H9 (cell line): ENCODE measurements at places on chromosomes 2 and 18.
A peak's percentile ranks its signal among the peaks of the same experiment; 100 is the strongest.

DNA sequence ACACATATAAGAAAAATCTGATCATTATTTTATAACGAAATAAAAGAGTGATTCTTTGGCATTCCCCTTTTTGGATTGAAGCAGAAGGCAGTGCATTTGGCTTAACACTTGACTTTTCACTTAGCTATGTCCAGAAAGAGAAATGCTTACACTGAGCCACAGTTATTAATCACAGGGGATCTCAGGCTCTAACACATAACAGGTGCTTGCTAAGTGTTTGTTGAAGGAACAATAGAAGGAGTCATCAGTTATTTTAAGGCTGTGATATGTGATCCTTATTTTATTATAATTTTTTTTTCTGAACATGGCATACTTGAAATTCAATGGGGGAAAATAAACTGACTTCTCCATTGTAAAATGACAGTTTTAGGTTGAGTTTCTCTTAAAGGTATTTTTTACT, 209.5 kb downstream of the UBE2E3 start:
- DNase-seq = no peak

DNA sequence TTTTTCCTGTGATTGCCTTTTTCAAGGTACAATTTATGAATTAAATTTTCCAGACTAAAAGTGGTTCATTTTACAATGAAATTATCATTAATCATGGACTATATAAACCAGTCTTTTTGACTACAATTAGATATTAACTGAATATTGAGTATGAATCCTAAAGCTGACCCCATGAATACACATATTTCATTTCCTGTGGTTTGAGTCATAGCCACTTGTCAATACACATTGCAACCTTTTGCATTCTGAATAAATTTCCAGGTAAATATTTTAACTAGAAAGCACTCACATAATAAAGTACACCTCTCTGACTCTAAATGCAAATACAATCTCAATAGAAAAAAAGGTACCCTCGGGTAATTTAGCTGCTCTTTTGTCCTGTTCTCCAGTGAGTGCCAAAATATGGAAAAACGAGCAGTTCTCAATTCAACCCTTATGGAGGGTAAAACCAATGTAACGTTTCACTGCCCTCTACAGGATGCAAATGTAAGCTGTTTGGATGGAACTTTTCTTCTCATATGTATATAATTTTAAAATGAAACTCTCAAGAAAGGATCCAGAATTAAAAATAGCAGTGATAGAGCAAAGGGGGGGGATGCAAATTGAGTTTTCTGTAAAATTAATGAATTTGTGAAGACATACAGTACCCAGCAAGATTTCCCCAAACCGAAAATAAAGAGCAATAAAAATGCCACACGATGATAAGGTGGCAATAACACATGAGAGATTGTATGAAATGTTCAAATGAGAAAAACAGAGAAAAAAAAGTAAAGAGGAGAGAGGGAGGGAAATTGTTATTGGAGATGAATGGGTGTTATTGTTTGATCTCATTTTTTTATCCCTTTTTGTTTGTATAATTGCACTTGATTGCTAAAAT, 1795.7 kb upstream of the PIK3C3 start:
- no peak for DNase-seq

- DNase-seq = no peak
These were observed 146.1 kb upstream of the ZEB2 start for GRCh38 chr2:144666032-144666431.

GRCh38 chr18:10798727-10799550, 273.1 kb downstream of the NAPG start:
- no peak for DNase-seq

GRCh38 chr18:25250474-25250851, 101.5 kb downstream of the ZNF521 start:
- DNase-seq = no peak

GRCh38 chr2:70226781-70227180, 21.6 kb downstream of the TIA1 start:
- no peak for DNase-seq

DNA sequence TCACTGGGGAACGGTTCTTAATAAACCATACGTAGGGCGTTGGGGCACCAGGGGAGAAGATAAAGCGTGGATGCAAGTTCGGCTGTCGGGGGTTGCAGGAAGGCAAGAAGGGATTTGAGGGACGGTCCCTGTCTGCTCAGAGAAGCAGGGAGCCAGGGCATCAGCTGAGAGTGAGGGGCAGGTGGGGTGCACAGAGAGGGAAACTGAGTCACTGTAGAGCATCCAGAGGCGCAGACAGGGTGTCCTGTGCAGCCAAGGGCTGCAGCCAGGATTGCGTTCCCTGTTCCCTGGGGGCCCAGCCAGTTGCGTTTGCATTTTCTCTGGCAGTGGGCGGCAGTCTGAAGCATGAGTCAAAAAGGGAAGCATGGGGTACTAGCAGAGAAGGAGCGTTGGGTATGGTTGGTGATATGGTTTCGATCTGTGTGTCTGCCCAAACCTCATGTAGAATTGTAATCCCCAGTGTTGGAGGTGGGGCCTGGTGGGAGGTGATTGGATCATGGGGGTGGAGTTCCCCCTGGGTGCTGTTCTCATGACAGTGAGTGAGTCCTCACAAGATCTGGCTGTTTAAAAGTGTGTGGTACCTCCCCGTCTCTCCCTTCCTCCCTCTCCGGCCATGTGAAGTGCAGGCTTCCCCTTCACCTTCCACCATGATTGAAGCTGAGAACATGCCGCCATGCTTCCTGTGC, 202.9 kb downstream of the NDUFA10 start:
- peak; percentile 6 for DNase-seq

DNA sequence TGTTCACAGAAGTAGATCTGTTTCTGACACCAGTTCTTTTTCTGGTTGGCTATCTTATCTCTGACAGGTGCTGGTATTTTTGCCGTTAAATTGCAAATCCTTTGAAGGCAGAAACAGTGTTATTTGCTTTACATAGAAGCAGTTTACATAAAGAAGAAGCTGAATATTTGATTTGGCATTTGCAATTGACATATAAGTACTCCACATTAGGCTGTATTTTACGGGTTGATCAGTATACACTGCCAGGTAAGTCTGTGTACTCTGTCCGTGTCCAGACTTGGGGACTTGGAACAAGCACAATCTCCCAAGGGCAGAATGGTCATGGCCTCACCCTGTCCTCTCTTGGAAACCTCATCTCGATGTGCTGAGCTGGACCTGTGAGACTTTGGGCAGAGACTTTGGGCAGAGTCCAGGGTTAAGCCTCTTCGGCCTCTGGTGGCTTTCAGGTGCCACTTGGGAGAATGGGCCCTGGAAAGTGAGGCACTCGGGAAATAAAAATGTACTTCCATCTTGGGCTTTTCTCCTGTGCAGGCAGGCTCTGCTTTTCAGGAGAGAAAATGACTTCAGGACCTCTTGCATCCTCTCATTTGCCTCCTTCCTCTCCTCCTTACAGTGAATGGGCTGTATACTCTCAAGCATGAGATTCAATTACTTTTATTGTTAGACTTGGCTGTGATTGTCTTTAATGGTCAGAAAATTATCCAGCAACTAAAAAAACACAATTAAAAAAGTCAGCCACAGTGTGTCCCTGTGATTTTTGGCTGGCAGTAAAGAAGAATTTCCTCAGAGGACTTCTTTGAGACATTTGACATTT, 108.5 kb downstream of the RAPGEF4 start:
- no peak for DNase-seq

DNA sequence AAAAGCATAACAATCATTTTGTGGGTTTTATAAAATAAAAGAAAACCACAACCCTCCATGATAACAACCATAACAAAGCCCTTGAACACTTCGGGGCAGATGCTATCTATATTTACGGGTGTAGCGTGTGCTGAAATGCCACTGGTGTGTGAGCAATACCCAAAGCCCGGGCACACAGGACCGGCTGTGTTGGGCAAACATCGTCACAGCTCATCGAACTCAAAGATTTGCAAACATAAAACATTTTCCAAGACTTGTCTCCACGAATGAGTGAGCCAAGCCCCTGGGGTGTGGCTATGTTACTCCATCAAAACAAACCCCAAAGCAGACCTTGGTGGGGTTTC, 290.2 kb downstream of the LPIN1 start:
- DNase-seq = no peak

GRCh38 chr2:217973008-217973787, 29.6 kb downstream of the TNS1 start:
- no peak for DNase-seq

GRCh38 chr2:213145715-213146242, 5.6 kb downstream of the IKZF2 start:
- no peak for DNase-seq

- no peak for DNase-seq
These were observed 887.9 kb upstream of the FAM98A start for GRCh38 chr2:34486965-34487364.

- no peak for DNase-seq
These were observed 119.3 kb downstream of the PRKCE start for GRCh38 chr2:45770811-45771210.

DNA sequence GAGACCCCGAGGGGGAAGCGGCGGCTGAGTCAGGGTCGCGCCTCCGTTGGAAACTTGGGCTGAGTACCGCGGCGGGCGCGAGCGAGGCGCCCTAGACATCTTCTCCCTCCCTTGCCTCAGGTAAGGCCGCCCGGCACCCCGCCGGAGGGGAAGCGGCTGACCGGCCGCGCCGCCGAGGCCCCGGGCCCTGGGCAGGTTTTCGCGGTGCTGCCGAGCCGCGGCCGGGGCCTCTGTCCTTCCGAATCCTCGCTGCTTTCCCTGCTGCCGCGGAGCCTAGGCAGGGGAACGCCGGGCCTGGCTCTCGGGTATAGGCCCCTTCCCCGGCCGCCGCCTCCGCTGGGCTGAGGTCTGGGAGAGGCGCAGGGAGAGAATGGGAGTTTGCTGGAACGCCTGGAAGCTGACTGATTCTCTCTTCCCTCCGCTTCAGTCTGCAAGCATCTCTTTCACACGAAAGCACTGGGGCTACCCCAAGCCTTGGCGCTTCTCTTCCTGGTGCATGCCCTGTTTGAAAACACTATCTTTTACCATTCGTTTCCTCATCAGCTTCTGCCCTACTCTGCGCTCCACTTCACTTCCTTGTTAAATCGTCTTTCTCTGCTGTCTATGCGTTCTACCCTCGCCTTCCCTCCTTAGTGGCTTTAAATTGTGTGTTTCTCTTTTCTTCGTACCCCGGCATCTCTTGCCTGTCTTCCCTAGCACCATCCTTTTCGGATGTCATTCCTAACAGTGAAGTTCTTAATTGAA, 652 bp downstream of the PPM1B start:
- DNase-seq = no peak

DNA sequence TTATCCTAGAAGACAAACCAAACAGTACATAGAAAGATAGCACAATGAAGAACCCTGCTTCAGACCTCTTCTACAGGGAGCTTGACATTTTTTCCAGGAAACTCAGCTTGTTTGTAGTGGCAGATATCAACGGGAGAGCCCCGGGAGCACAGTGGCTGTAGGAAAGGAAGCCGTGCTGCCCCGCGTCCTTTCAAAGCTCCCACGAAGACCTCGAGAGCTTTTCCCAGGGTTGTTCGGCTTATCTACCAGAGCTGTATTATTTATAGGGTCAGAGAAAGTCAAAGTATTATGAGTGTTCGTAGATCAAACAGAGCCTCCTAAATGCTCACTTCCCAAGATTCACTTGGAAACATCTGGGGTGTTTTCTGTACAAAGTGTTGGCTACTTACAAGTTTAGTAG, 167.1 kb upstream of the COPS8 start:
- DNase-seq = no peak
